CD4-positive, CD25-positive, alpha-beta regulatory T cell (primary cell): ENCODE measurements at places on chromosomes 6 and 20. TPM values are rescaled to one million over a fixed set of nuclear protein-coding genes. Genes with fewer than 3 reads are reported as not detected.

DNA sequence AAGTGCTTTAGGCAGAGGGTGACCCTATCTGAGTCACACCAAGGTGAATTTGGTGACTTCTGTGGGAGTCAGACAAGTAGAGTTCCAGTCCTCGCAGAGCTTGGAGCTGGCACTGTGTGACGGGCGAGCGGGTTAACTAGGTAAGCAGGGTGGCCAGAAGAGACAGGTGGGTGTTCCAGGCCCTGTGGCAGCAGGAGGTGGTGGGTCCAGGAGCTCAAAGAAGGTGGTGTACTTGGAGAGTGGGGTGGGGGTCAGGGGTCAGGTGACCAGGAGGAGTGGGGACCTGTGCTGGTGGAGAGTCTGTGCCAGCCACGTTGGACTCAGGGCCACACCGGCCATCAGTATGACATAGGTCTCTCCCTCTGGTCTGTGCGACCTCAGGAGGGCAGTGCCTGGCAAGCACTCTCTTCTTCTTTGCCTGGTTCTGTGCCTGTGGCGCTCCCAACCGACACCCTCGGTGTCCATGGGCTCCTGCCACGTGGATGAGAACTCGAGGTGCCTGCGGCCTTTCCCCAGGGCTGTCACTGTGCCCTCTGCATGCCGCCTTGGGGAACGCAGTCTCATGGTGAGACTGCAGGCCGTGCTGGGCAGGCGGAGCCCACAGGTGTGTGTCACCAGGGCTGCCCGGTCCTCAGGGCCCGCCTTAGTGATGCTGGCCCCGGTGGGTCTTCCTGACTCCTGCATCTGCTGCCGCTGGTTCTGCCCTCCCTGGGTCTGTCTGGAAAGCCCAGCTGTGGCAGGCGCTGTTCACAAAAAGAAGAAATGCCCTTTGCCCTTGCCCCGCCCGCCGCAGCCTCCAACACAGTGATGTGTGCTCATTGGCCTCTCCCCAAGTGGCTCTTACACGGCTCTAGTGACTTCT lies 1.6 kb downstream of the MRGBP start:
- DNase-seq, result no peak
- no peak overlapping the region for H3K4me3 ChIP-seq
- no peaks in the 10 kb centered on the region for H3K27me3 ChIP-seq
- peaks cover 40% of the 10 kb centered on the region for H3K4me1 ChIP-seq
- peak overlapping the region; percentile 23 for H3K27ac ChIP-seq

The GRIK2 gene
- total RNA-seq, result not detected

The CAP2 gene
- total RNA-seq, result not detected

The BTN1A1 gene
- not detected for total RNA-seq

The SMLR1 gene
- total RNA-seq, result not detected

- peaks cover 2% of the 10 kb centered on the region for H3K4me1 ChIP-seq
- DNase-seq, result no peak
- H3K36me3 ChIP-seq, result no peaks in the 10 kb centered on the region
Observed at GRCh38 chr20:63355781-63356295, 5.3 kb downstream of the CHRNA4 start.

DNA sequence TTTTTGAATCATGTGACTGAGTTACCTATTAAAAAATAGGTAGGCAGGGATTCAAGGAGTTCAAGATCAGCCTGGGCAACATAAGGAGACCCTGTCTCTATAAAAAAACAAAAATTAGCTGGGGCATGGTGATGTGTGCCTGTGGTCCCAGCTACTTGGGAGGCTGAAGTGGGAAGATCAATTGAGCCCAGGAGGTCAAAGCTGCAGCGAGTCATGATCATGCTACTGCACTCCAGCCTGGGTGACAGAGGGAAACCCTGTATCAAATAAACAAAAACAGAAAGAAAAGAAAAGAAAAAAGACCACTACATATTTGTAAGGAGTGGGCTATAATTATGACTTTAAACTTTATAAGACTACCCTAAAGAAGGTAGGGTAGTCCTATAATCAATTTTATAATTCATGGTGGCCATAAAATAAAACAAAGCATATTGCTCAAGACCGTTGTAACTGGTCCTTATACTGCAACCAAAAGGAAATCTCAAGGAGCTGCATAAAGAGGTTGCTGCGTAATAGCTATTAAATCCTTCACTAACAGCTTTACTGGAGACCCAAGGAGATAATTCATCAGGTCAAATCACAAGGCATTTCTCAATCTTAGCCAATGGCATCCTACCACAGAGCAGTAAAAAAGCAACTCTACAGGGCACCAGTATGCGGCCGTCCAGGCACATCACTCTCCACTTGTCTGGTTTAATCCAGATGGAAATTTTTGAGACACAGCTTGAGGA lies 13.5 kb downstream of the PIGU start:
- DNase-seq, result no peak
- no peak overlapping the region for H3K4me3 ChIP-seq
- H3K27ac ChIP-seq, result no peak overlapping the region
- H3K36me3 ChIP-seq, result no peaks in the 10 kb centered on the region
- H3K4me1 ChIP-seq, result peaks cover 4% of the 10 kb centered on the region
- no peaks in the 10 kb centered on the region for H3K27me3 ChIP-seq

DNA sequence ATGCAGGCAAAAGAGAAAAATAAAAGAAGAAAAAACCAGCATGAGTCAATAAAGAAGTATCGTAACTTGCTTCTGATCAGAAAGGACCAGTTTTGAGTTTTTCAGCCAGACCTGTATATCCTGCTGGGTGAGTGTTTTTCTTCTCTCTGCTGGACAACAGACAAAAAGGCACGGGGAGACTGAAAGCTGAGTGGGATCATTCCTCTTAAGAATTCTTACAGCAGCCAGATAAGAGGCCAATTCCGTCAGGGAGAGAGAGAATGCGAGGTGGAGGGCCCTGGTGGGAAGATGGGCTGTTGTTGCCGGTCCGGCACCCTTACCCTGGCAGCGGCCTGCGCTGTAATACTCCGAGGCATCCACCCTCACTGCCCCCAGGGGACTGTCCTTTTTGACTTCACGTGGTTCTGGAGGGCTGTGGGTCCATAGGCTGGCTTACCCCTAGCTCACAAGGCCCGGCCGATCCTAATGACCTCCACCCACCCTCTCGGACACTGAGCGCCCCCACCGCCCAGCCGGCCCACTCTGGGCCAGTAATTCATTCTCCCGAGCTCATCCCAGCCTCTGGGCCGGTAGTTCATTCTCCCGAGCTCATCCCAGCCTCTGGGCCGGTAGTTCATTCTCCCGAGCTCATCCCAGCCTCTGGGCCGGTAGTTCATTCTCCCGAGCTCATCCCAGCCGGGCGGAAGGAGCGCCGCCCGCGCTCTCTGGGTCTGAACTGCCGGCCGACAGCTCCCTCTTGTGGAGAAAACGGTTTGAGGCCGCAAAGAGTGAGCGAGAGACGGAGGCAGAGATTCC lies 118.3 kb upstream of the SIRPA start:
- no peaks in the 10 kb centered on the region for H3K36me3 ChIP-seq
- H3K27me3 ChIP-seq, result no peaks in the 10 kb centered on the region
- DNase-seq, result peak; percentile 79

The RIMS1 gene
- not detected for total RNA-seq

DNA sequence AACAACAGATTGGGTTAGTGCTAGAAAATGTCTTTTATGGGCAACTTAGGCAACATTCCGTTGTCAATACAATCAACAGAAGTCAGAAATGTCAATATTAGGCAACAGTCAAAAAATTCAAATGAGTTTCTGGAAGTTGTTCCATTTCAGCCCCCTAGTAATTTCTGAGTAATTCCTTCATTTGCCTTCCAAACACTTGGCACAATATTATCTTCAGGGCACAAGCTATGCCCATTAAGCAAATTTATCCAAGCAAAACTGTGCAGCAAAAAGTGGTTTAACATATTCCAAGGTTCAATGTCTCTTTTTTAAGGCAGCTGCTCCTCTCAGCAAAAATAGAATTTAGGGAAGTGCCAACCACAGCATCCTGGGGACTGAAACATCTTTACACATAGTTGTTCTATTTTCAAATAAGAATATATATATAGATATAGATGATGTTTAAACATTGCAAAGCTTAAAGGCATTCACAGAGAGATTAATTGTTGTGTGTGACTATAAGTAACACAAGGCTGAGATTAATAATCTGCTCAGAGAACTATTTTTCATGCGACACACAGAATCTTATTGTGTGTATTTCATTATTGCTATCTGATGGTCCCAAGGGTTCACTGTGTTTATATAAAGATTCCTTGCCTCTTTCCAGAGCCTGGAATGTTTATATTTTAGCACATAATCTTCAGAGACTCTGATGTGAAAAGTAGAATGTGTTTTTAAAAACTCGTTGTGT lies 75.2 kb upstream of the ADTRP start:
- DNase-seq, result no peak
- no peak overlapping the region for H3K4me3 ChIP-seq
- no peaks in the 10 kb centered on the region for H3K27me3 ChIP-seq
- no peaks in the 10 kb centered on the region for H3K4me1 ChIP-seq
- no peak overlapping the region for H3K27ac ChIP-seq
- H3K36me3 ChIP-seq, result no peaks in the 10 kb centered on the region

The GPX5 gene
- total RNA-seq, result not detected

DNA sequence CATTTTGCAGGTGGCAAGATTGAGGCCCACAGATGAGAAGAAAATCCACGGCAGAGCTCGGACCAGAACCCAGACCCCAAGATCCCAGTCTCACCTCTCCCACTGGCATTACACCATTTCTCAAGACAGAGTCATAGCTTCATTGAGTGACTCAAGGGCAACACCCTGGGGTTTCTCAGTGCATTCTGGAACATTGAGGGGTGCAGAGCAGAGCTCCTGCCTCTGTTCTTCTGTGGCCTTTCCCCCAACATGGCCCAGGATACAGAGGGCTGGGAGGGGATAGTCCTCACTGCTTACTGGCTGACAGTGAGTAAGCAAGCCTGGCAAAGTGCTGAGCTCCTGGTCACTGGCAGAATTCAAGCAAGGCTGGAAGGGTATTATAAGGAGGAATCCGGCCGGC lies 74.0 kb downstream of the MDGA1 start:
- no peak overlapping the region for H3K27ac ChIP-seq
- no peaks in the 10 kb centered on the region for H3K27me3 ChIP-seq
- H3K4me3 ChIP-seq, result no peak overlapping the region

DNA sequence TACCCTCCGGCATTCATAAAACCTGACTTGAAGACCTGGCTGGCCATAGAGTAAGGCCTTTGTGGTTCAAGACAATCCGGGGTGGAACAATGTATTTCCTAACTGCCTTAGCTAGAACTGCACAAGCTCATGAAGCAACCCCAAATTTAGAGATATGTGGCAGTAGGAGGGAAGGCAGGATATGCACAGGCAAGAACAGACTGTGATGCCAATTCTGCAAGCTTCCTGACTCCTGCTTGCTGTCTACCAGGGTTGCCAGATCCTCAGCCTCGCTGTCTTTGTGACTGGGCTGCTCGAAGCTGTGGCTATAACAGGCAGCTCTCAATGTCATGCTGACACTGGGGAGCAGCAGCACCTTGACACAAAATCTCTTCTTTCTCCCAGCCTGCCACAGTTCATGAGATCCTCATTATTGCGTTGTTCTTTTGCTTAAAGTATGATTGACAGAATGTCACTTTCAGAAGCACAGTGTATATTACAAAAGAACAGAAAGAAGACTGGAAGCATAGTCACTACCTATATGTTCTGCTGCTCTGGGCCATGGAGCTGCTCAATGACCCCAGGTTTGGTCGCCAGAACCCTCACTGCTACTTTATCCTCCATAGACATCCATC lies 18.3 kb upstream of the SHLD1 start:
- no peak overlapping the region for H3K27ac ChIP-seq
- H3K27me3 ChIP-seq, result peaks cover 2% of the 10 kb centered on the region
- no peaks in the 10 kb centered on the region for H3K36me3 ChIP-seq
- H3K4me3 ChIP-seq, result no peak overlapping the region
- no peak for DNase-seq

DNA sequence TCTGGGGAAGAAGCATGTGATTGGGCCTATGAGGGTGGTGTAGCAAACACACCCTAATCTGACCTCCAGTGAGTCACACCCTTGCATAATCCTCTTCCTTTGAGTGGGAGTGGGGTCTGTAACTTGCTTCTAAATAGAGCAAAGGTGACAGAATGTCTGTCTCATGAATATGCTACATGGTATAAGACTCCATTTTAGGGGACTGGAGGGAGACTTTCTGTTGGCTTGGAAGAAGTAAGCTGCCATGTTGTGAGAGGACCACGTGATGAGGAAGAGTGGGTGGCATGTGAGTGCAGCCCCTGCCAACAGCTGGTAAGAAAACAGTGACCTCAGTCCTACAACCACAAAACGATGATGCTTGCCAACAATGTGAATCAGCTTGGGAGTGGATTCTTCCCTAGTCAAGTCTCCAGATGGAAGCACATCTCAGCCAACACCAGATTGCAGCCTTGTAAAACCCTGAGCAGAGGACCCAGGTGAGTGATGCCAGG lies 3.7 kb downstream of the AK9 start:
- H3K27ac ChIP-seq, result no peak overlapping the region
- peaks cover 17% of the 10 kb centered on the region for H3K4me1 ChIP-seq
- no peaks in the 10 kb centered on the region for H3K27me3 ChIP-seq
- no peak for DNase-seq
- H3K4me3 ChIP-seq, result no peak overlapping the region

DNA sequence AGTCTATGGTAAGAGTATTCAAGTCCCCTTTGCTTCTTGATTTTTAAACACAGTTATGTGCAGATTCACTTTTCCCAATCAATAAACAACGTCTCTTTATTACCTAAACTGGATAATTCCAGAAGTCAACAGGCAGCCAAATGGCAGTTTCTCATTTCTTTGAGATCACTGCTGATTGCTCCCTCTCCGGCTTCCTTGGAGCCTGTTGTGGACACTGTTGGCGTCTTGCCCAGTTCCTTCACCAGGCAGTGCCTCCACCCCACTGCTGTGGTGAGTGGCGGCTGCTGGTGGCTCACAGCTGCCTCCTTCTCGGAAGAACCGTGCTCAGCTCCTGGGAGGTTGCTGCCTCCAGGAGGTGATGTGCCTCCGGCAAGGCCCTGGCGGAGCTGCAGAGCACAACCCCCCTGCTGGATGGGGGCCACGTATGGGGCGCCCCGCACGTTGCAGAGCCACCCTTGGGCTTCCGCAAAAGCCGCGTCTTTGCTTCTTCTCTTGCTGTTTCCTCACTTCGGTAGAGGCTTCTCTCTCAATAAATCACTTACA lies 105.1 kb upstream of the CNKSR3 start:
- no peak for DNase-seq
- no peak overlapping the region for H3K4me3 ChIP-seq
- no peak overlapping the region for H3K27ac ChIP-seq
- H3K4me1 ChIP-seq, result no peaks in the 10 kb centered on the region
- no peaks in the 10 kb centered on the region for H3K27me3 ChIP-seq
- no peaks in the 10 kb centered on the region for H3K36me3 ChIP-seq

GRCh38 chr6:20162515-20162914 lies 49.8 kb downstream of the MBOAT1 start:
- H3K27me3 ChIP-seq, result no peaks in the 10 kb centered on the region
- no peak overlapping the region for H3K27ac ChIP-seq
- peaks cover 15% of the 10 kb centered on the region for H3K36me3 ChIP-seq
- no peaks in the 10 kb centered on the region for H3K4me1 ChIP-seq
- DNase-seq, result no peak
- no peak overlapping the region for H3K4me3 ChIP-seq
